ENCODE measurements at places on chromosomes 1 and 21.

DNA sequence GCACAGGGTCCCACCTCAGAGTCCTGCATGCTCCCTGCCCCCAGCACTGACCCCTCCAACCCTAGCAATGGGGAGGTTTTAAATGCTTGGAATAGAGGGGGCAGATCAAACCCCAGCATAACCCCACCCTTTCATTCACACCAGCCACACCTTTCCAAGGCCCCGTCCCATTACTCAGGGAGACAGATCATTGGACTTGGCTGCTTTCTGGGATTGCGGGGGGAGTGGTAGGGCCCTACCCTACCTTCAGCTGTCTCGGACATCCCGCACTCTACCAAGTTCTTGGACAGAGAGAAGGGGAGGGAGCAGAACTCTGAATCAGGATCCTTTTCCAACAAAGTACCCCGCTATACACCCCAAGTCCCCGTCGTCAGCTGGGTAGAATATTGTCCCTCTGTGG, 983 bp downstream of the PADI2 start:
- no peak for DNase-seq

GRCh38 chr1:157069601-157070000, 24.1 kb upstream of the ARHGEF11 start:
- no peak for DNase-seq

DNA sequence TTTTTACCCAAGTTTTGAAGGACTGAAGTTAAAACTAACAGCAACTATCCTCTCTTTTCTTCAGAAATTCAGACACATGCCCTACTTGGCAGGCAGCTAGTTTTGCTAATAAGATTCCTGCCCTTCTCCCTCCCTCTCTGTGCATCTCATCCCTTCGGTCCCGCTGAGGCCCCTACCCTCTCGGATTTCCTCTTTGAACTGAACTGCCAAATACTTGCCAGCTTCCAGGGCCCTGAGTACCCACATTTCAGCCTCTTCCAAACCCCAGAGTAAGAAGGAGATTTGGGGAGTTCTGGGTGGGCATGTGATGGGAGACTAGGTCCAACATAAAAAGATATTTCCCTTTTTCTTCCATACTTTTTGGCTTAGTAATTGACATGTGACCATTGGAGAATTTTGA, 116.5 kb upstream of the JUN start:
- no peak for DNase-seq

DNA sequence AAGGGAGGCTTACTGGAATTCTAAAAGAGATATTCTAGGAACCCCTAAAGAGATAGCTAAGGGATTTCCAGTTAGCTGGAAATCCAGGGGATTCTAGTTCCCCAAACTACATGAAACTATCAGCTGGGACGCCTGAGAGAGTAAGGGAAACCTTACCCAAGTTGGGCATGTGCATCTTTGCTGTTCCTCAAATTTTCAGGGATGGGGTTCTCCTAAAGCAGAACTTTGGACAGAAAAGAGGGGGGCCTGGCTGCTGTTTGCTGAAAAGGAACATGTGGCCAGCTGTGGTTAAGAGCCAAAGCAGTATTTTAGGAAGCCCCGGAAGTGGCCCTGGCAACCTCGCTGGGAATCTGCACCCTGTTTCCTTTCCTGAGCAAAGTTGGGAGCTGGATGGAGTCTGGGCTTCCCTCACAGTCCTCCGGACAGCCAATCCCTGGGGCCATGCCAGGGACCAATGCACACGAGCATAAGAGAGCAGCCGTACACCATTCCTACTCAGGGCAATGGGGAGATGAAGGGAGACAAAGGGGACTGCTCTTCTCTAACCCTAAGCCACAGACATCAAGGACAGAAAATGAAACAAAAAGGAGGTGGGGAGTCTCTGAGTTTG, 154.3 kb downstream of the PLXNA2 start:
- no peak for DNase-seq

- DNase-seq, result no peak
Measured at GRCh38 chr1:118974661-118975060, 13.5 kb downstream of the TBX15 start.

DNA sequence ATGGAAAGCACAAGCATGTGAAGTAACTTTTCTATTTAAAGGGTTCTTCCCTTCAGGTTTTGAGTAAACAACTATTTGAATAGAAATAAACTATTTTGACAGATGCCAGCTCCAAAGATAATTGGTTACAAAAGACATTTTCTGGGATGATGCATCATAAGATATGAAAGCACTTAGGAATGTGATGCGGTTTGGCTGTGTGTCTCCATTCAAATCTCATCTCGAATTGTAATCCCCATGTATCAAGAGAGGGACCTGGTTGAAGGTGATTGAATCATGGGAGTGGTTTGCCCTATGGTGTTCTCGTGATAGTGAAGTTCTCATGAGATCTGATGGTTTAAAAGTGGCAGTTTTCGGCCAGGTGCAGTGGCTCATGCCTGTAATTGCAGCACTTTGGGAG, 6.4 kb downstream of the DISP1 start:
- no peak for DNase-seq

GRCh38 chr1:67590329-67590728, 94.7 kb upstream of the GADD45A start:
- DNase-seq, result no peak

DNA sequence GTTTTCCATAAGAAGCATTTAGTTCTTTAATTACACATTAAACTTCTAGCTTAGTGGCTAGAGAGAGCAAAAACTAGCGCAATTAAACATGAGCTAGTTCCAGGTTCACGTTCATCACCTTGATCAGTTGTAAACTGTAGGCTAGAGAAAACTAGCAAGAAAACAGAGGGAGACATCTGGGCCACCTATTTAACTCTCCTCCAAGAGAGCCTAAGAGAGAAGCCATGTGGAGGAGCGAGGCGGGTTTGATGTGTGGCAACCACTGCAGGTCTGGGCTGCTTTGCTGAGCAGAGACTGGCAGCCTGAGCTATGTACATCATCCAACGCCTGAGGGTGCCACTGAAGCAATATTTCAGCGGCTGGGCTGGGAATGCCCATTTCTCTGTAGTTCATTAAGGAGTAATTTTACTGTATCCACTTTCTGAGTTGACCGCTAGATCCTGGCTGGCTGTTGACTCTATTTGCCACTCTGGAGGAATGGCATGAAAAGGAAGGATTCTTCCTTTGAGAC, 252.9 kb downstream of the DYRK1A start:
- no peak for DNase-seq

- DNase-seq, result no peak
Measured at GRCh38 chr1:81915937-81916336, 115.2 kb downstream of the ADGRL2 start.

GRCh38 chr1:84255582-84255981, 45.9 kb upstream of the SAMD13 start:
- DNase-seq, result no peak

- DNase-seq, result no peak
Measured at GRCh38 chr21:45499201-45499750, 43.0 kb downstream of the SLC19A1 start.

DNA sequence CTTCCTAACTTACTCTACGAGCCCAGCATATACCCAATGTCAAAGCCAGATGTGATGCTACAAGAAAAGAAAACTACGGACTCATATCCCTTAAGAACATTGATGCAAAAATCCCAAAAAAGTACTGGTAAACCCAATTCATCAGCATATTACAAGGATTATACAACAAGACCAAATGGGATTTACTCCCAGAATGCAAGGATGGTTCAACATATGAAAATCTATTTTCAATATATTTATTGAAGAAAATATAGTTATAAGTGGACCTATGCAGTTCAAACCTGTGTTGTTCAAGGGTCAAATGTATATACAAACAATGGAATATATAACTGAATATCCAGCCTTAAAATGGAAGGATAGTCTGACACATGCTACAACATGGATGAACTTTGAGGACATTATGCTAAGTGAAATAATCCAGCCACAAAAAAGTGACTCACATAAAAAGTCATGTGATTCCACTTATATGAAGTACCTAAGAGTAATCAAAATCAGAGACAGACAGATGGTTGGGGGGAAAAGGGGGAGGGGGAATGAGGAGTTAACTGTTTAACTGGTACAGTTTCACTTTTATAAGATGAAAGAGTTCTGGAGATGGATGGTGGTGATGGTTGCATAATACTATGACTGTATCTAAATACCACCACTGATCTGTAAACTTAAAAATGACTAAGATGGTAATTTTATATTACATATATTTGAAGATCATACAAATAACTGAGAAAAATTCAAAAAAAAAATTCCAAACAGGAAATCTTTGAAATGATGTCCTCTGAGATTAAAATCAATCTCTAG, 3.7 kb upstream of the KLF18 start:
- DNase-seq, result no peak

DNA sequence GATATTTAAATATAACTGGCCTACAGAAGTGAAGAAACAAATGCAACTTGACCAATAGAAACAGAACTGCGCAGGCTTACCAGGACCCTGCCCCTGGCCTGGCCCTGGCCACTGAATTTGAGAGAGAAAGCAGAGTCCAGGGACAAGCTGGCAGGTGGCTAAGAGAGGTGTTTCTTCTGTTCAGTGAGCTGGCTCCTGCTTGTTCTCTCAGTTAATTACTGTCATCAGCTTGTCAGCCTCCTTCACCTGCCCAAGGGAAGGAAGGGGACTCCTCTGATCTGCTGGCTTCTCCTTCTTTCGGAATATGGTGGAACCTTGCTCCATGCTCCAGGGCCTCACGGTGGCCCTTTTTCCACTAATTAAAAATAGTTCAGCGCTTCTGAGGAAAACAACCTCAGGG, 388.4 kb downstream of the DISC1 start:
- no peak for DNase-seq

- DNase-seq, result peak; percentile 58
Measured at GRCh38 chr1:161139766-161140165, 7.3 kb upstream of the DEDD start.

DNA sequence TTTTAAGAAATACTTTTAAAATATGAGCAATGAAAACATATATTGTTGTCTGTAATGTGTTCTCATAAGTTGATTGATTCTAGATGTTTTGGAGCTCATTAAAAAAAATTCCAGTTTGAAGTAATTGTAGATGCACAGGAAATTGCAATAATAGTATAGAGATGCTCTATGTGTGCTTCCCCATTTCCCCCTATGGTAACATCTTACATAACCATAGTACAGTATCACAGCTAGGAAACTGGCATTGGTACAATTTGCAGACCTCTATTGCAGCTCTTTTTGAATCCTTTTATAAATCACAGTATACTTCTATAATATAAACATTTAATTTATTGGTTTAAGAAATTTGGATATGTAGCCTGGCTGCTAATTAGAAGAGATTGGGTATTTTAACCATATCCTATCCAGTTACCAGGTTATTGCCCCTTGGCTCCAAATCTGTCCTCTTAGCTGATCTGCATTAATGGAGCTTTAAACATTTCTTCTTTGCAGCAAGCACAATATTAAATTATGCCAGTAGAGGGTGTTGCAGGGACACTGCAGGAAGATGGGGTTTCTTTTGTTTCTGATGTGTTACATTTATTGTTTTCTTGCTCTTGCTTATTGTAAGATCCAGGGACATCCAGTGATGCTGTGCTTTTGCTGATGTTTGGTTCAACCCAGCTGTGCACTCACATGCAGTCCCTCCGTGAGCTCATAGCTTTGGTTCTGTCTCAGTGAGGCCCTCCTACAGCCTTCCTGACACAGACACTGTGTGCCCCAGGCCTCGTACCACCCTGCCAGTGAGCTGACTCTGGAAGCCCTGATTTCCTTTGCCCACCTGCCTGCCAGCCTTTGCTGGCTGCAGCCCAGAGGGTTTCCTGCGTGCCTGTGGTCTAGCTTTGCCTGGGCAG, 103.3 kb downstream of the RABGAP1L start:
- no peak for DNase-seq

- DNase-seq, result no peak
Measured at GRCh38 chr1:208595745-208596144, 351.6 kb upstream of the PLXNA2 start.

DNA sequence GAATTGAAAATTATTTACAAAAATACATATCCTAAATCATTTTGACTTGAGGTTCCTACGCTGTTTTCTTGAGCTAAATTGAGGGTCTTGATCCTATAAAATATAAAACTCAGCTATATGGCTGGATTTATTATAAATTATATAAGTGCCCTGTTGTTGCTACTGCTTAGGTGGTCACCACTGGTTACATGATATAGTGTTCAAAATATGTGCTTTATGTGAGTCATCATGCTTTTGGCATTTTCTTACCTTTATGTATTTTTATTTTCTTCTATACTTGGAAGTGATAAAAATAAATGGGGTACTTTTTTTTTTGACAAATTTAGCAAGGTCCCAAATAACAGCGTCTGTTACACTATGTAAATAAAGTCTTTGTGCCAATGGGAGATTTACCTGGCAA, 31.1 kb upstream of the PTPRC start:
- no peak for DNase-seq

GRCh38 chr21:46500224-46500861, 41.7 kb downstream of the DIP2A start:
- DNase-seq, result no peak

DNA sequence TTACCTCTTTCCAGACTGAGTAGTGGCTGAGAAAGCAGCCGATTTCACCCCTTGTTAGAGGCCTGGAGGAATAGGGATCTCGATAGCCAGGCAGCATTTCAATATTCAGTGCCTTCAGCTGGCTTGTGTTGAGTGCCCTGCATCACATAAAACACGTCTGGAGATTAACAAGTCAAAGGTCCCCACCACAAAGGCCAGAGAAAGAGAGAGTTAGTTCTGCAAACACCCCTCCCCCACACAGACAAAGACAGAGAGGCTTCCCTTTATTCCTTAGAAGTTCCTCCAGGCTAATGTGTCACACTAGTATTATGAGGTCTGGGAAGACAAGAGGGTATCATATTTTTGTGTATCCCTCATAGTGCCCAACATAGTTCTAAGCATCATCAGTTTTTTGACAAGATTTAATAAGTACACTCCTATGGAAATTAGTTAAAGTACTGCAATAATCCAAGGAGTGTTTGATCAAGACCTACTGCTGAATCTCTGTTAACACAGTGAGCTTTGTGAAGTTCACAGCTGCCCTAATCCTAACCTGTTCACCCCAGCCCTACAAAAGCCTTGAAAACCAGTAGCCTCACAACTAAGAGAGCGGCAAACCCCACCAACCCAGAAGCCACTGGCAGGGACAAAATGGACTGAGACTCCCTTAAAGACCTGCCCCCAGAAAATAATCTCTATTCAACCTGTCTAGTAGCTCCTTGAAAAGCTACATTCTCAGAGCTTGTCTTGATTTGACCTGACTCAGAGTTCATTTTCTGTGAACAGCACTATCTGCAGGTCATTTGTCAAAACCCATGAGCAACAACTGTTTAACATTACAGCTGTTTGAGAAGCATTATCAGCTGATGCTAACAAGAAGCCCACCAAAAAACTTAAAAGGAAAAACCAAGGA, 91.9 kb downstream of the COLGALT2 start:
- no peak for DNase-seq

DNA sequence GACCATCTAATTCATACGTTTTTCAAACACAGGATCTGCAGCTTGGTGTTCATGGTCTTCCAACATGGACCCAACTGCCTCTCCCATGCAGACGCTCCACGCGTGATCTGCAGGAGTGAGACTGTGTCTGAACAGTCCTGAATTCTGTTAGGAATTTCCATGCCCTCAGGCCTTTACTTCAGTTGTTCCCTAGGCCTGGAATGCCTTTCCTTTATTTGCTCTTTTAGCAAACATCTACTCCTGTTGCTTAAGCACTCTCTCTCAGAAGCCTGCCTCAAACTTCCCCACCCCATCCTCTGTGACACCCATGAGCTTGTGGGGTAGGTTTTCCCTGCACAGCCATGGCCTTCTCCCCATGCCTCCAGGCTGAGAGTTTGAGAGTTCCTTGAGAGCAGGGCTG, 73.7 kb downstream of the DMRTB1 start:
- DNase-seq, result no peak

GRCh38 chr21:28487455-28488070, 505.1 kb downstream of the LTN1 start:
- no peak for DNase-seq

Measured in endothelial cell (in vitro differentiated cells).